Putamen (tissue), 1 donor: ENCODE measurements at places on chromosomes 16 and 17.

GRCh38 chr16:8850279-8850885 lies 18.4 kb downstream of the CARHSP1 start:
- DNase-seq: no peak

DNA sequence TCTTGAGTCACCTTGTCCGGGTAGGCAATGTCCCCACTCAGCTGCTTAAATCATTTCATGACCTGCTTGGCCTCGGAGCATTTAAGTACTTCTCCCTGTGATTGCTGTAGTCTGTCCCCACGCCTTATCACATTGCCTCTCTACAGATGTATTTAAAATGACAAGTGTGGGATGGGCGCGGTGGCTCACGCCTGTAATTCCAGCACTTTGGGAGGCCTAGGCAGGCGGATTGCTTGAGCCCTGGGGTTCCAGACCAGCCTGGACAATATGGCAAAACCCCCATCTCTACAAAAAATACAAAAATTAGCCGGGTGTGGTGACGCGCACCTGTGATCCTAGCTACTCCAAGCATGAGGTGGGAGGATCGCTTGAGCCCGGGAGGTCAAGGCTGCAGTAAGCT lies 1.3 kb upstream of the GJC1 start:
- DNase-seq: no peak

DNA sequence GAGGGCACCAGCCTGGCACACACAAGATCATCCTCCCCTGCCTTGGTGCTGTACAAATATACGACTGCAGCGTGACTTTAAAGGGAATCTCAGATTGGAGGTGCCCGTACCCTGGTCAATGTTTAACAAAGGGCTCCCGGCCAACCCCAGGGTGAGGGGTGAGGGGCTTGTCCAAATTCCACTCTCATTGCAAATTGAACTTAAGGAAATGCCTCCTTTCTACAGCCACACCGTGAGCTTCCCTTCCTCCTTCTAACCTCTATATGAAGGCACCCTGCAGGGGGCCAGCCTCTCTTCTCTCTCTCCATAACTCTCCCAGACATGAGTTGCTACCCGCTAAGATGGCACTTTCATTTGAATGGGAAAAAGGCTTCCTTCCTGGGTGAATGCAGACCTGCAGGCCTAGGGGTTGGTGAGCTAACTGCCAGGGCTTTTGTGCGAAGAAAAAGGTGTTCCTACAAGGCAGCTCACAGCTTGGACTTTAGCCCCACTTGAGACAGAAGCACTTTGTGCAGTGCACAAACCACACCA lies 76.6 kb downstream of the IRF8 start:
- DNase-seq: no peak

DNA sequence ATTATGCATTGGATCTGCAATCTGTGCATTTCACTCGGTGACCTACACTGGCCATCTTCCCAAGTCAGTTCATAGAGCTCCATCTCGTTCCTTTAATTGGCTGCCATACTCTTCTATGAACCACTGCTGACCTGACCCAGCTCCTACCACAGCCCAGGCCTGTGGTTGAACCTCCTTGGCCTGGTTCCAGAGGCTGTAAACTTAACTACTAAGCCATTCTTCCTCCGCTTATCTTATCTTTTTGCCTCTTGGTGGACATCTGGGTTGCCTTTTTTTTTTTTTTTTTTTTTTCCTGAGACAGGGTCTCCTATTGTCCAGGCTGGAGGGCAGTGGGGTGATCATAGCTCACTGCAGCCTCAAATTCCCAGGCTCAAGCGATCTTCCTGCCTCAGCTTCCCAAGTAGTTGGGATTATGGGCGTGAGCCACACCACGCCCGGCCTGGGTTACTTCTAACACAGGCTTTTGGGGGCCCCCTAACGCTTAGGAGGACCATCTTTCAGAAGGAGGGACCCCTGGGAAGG lies 18.3 kb downstream of the COQ7 start:
- no peak for DNase-seq

DNA sequence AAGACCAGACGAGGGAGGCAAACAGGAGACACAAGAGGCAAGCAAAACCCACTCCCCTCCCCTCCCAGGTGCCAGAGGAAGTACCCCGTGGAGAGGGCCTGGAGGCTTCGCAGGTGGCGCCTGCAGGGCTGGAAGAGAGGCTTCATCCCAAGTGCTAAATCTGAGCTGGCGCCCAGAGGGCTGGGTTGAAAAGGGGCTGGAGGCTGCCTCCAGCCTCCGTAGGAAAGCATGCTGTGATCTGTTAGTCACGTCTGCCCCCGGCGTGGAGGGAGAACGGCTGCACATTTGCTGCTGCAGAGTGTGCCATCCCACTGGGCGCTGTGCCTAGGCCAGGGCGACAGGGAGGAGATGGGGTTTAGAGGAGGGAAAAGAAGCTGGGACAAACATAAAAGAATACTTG lies 16.9 kb downstream of the RPH3AL start:
- DNase-seq: no peak

DNA sequence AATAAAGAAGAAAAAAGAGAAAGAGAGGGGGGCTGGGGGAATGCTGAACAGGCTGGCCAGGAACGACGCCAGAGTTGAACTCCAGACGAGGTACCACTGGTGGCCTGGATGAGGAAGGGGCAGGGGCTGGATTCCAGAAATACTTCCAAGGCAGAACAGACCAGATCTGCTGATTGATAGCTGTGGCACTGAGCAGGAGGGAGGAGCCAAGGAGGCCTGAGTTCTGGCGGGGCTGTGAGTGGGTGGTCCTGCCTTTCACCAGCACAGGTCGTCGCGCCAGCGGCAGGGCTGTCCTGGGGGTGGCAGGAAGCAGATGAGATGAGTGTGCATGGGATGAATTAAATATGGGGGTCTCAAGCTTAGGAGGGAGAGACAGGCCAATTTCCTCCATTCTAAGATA lies 5.5 kb downstream of the CCDC42 start:
- no peak for DNase-seq

DNA sequence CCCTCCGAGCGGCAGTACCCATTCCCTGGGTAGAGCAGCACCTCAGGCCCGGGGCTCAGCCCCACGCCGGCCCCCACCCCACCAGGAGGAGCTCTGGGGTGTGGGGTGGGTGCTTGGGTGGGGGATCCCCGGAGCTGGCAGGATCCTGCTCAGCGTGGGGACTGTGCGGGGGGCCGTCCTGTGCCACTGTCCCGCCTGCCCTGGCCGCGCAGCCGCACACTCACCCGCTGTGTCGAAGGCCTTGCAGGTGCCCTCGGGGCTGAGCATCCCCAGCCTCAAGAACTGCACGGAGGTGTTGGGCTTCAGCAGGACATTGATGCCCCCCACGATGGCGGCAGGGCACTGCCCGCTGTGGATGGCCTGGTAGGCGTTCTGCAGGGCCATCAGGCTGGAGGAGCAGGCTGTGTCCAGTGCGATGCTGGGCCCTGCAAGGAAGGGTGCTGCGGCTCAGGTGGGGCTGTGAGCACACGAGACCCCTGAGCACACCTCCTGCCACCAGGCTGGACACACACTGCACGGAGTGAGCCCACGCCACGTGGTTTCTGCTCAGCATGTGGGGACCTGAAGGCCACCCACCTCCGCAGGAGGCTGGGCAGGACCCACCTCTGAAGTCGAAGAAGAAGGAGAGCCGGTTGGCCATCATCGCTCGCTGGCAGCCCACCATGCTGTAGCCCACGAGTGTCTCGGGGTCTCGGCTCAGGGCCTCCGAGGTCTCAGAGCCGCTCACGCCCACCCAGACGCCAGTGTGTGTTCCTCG lies 4.9 kb downstream of the FASN start:
- DNase-seq: no peak

- no peak for DNase-seq
Measured at GRCh38 chr16:87677830-87678229, 75.5 kb downstream of the JPH3 start.

DNA sequence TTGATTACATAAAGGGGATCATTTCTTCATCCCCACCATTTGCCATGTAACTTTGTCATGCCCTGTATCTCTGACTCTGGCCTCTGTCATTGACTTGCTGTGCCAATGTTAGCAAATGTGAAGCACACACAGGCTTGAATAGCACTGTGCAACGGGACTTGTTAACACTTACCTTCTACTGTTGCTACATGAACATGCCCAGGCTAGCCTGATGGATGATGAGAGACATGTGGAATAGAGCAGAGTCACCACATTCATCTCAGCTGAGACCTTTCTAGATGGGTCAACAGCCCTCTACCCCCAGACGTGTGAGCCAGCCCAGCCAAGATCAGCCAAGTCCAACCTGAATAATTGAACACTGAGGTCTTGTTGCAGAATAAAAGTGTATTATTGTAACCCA lies 162.1 kb upstream of the SALL1 start:
- DNase-seq: no peak
